RPMI7951 (cell line): ENCODE measurements at places on chromosomes 1 and 21. TPM values are rescaled to one million over a fixed set of nuclear protein-coding genes. Genes with fewer than 3 reads are reported as not detected.

- DNase-seq = no peak
Measured at GRCh38 chr1:58765006-58765405, 18.8 kb downstream of the JUN start.

DNA sequence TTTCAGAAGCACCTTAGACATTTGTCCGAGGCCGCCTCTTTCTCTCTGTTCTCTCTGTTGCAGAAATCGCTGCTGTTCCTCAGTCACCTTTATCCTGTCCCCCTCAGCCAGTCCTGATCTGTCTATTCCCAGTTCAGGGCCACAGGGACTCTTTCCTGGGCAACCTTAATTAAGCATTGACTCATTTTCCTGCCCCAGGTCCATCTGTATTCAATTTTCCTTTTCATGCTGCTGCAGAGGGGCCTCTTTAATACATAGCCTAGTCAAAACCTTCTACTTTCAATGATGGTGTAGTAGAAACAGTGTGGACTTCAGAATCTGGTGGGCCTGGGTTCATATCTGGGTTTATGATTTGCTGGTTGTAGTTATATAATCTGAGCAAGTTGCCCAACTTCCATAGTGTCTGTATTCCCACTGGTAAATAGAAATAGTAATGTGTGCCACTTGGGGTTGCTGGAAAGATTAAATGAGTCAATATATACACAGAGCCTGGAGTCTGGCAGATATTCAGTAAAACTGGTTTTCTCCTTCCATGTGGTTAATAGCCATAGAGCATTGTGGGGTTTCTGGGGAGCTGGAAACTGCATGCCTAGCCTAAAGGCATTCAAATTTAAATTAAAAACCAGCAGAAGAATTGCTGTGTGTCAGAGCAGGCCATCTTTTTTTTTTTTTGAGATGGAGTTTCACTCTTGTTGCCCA, 4.5 kb downstream of the TRAF5 start:
- peak; percentile 82 for DNase-seq

- no peak for DNase-seq
Measured at GRCh38 chr1:11729498-11730428, 6.2 kb upstream of the AGTRAP start.

GRCh38 chr21:27275294-27275927, 308.5 kb upstream of the ADAMTS5 start:
- peak; percentile 73 for DNase-seq

DNA sequence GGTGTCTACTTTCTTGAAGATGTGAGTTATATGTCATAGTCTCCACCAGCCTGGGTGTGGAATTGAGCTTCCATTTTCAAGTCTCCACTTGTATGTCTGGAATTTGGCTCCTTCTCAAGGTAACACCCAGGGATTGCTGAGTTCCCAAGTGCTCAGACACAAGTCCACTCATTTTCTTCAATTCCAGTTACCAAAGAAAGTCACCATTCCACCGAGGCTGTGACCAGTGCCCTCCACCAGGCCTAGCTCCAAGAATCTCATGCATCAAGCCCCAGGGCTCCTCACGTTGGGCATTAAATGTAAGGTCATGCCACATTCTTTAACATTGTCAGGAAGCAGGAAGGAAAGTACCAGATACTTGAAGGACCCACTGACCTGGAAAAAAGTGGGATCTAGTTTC, 2.4 kb upstream of the RAB4A start:
- no peak for DNase-seq

DNA sequence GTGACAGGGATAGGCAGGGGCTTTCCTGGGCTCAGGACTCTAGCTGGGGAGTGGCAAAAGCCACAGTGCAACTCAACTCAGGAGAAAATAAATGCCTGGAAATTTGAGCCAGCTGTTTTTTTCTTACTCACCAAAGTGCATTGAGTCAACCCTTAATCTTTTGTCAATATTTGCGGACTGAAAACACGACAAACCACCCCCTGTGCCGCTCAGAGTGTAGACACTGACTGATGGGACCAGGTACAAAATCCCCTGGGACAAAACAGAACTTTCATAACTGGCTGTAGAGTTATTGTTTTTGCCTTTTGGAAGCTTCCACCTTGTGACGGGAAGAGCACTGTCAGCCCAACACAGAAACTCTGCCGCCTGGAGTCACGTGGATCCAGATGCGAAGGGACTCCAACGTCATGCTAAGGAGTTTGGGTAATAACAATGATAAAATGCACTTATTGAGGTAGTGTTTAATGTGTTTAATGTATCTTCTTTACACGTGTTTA, 164.6 kb downstream of the PLPP3 start:
- peak; percentile 45 for DNase-seq

GRCh38 chr1:182811975-182812722, 22.6 kb downstream of the NPL start:
- no peak for DNase-seq

DNA sequence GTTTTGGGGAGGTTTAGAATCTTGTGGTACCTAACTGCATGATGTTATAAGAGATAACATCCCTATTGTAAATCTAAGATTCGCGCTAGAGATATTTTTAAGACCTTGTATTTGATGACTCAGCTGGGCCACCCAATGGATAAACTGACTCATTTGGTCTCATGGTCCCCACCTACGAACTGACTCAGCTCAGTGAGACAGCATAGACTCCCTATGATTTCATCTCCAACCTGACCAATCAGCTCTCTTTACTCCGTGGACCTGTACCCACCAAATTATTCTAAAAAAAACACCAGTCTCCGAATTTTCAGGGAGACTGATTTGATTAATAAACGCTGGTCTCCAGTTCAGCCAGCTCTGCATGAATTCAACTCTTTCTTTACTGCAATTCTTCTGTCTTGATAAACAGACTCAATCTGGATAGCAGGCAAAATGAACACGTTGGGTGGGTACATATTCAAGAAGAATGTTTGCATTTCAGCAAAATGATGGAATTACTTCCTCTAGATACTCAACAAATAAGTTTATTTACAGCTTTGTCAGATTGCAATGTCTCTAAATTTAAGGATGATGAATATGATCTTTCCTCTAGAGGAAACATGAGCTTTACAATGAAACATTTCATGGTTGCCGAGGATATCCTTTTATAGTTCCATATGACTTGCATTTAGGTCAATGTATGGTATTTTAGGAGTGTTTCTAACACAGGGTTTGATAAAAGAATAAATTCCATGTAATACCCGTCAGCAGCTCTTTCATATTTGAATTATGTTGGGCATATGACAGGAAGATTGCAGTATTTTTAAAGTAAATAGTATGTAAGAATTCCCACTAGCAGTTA, 516.6 kb upstream of the RGS18 start:
- no peak for DNase-seq

DNA sequence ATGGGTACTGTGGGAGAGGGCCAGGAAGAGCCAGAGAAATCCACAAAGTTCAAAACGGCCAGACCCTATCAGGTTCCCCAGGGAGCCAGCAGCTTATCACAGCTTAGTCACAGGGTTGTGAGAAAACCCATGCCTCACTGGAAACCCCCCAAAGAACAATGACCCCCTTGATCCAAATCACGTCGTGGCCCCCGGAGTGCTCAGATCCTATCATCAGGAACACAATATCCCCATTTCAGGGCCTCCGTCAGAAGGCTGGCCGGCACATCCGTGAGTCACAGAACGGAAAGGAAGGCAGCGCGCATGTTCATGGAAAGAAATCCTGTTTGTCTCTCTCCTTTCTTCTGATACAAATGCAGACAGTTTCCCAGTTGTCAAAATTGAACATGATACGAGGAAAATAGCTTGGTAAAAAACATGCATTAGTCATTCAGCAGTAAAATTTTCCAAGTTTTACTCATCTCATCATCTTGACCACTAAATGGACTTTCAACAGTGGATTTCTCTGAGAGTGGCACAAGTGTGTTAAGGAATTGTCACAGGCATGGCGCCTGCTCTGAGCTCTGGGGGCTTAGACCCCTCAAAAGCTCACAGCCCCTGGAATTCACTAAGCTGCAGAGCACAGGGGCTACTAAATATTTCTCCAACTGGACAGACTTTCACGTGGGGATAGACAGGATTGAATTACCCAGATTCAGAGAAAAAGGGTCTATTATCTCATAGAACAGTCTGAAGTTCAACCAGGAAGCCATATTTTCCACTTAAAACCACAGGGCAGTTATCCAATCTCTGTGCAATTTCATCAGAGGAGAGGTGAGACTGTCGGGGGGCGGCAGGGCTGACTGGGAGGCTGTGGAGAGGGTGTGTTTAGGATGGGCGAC, 124.8 kb downstream of the RIPK4 start:
- DNase-seq = peak; percentile 94

DNA sequence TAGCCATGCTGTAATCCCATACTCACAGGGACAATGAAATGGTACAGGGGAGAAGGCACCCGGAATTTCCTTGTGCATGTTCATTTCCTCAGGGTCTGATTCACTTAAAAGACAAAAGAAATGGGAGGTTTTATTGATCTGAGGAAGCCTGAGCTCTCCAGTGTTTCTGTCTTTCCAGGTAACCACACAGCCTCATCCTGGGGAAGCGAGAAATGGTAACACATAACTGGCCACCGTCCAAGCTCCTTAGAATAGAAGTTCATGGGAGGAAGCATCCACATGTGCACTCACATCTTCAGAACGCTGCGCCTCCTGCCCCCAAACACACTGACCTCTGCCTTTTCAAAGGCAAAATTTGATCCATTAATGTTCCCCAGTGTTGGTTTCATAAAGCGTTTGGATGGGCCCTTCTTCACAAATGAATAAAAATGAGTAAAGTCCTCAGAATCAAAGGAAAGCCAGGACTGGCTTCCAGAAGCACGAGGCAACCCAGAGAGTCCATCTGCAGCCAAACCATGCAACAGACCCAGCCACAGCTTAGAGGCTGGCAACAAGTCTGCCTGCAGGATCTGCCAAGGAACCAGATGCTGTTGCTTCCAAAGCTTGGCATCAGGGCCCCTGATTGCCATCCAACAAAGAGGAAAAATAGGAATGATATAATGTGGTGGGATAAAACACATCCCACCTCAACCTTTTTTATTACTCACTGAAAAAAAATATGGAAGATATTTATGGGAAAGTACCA, 120.3 kb downstream of the ZBTB18 start:
- DNase-seq = no peak

DNA sequence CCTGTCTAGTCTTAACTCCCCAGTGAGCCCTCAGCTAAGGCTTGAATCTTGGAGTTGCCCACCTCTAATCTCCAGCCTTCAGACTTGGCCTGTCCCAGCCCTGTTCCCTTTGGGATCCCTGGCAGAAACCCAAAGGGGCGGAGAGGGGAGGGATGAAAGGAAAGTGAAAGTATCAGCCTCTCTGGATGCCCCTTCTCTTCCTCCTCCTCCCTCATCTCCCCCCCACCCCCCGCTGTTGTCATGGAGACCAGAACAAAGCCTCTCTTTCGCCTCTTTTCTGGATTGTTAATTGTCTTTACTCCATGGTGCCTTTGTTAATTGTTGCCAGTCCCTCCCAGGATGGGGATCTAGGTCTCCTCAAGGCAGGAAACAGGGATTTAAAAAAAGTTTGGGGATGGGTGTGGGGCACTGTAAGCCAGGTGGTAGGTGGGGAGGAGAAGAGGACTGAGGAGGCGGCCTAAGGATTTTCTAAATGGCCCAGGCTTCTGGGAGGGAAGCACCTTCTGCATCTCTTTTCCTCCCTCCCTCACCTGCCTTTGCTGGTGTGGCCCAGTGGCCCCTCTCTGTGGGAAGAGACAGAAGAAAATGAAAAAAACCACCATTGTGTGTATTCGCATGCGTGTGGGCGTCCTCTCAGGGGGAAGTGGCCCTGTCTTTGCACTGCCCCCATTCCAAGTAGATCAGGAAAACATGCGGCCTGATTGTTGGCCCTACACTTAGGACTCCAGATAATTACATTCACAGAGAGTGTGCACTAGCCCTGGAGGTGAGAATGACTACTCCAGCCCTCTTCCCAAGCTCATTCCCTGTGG, 7.5 kb upstream of the SOX13 start:
- DNase-seq = peak; percentile 70

- DNase-seq = peak; percentile 93
Measured at GRCh38 chr1:109823543-109824348, 60.0 kb upstream of the EPS8L3 start.

DNA sequence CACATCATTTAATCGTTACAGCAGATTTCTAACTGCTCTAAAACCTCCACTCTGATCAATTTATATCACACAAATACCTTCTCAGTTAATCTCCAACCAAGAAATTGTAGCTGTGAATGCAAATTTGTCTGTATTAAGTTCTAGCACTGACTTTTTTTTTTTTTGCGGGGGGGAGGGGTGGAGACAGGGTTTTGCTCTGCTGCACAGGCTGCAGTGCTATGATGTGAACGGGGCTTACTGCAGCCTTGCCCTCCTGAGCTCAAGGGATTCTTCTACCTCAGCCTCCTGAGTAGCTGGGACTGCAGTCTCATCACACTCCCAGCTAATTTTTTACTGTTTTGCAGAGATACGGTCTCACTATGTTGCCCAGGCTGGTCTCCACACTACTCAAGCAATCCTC, 163.6 kb downstream of the RERE start:
- no peak for DNase-seq

- DNase-seq = no peak
Measured at GRCh38 chr21:38841472-38841871, 35.7 kb downstream of the ETS2 start.

GRCh38 chr1:169999761-170000160, 74.7 kb downstream of the KIFAP3 start:
- no peak for DNase-seq

DNA sequence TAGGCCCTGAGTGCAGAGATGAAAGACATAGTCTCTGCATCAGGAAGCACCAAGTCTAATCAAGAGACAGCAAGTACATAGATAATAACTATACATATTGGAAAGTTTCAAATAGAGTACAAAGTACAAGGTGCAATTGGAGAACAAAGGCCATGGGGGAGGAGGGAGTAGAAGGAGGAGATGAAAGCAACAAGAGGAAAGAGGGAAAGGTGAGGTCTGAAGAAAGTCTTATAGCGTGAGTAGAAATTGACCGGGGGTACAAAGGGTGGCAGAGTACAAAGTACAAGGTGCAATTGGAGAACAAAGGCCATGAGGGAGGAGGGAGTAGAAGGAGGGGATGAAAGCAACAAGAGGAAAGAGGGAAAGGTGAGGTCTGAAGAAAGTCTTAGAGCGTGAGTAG, 244.2 kb upstream of the JUN start:
- no peak for DNase-seq

GRCh38 chr1:160161965-160162705, 10.7 kb downstream of the ATP1A4 start:
- peak; percentile 13 for DNase-seq

Gene KRTAP13-2
- total RNA-seq = not detected in 2 replicates

Gene MCOLN2
- 2.3 and 2.5 TPM in 2 replicates for total RNA-seq

Gene OR2L5
- not detected in 2 replicates for total RNA-seq

Gene LYSMD1
- total RNA-seq = 7.4 and 8.2 TPM in 2 replicates

Gene TSPAN2
- 0.49 and 1.4 TPM in 2 replicates for total RNA-seq

Gene TFF2
- total RNA-seq = not detected in 2 replicates

Gene RBM11
- not detected in 2 replicates for total RNA-seq

Gene CELA3A
- not detected in 2 replicates for total RNA-seq

Gene ASTN1
- total RNA-seq = not detected in 2 replicates
